ENCODE measurements at places on chromosomes 6 and 20. TPM values are rescaled to one million over a fixed set of nuclear protein-coding genes. Genes with fewer than 3 reads are reported as not detected.

GRCh38 chr6:149261364-149262040, 56.0 kb upstream of the TAB2 start:
- no peak for DNase-seq

DNA sequence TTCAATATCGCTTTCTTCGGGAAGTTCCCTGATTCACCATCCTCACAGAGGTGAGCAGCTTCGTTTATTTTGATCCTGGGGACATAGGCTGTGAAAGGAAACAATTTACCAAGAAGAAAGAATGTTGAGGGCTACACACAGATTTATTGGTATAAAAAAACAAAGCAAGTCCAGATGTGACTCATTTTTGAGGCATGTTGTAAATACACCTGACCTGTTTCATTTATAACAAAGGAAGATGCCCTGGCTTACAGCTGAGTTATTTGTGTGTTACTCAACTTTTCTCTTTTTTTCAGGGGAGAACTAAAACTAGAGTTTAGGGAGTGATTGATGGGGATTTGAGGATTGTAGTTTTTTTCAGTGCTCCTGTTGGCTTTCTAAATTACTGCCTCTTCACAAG, 489.5 kb downstream of the CBLN4 start:
- DNase-seq = peak; percentile 18

GRCh38 chr20:59087829-59088433, 45.3 kb upstream of the PRELID3B start:
- DNase-seq = peak; percentile 35

- DNase-seq = no peak
These were observed 229.8 kb downstream of the ZMYND8 start for GRCh38 chr20:47126709-47127108.

Gene NOX3
- not detected for total RNA-seq

Gene LINC00237
- 4.4 TPM for total RNA-seq

Gene GTF2H4
- 28.1 TPM for total RNA-seq

Gene HCK
- 9.1 TPM for total RNA-seq

Data from spinal cord (tissue), 10 donors.